ENCODE measurements at places on chromosomes 3 and 15.

DNA sequence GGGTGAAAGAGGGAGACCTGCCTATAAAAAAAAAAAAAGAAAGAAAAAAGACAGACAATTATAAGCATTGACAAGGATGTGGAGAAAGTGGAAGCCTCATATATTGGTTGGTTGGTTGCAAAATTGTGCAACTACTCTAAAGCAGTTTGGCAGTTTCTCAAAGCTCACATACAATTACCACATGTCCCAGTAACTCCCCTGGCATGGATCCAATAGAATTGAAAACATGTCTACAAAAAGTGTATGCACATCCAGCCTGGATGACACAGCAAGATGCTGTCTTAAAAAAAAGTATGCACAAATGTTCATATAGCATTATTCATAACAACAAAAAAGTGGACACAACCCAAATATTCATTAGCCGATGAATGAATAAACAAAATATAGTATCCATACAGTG lies 19.5 kb downstream of the SETMAR start:
- DNase-seq: no peak

GRCh38 chr3:14266361-14266760 lies 87.7 kb downstream of the LSM3 start:
- no peak for DNase-seq

- no peak for DNase-seq
These were observed 41.6 kb downstream of the ATP2B2 start for GRCh38 chr3:10463533-10464434.

- DNase-seq: no peak
These were observed 376.8 kb downstream of the NLGN1 start for GRCh38 chr3:173774294-173774693.

DNA sequence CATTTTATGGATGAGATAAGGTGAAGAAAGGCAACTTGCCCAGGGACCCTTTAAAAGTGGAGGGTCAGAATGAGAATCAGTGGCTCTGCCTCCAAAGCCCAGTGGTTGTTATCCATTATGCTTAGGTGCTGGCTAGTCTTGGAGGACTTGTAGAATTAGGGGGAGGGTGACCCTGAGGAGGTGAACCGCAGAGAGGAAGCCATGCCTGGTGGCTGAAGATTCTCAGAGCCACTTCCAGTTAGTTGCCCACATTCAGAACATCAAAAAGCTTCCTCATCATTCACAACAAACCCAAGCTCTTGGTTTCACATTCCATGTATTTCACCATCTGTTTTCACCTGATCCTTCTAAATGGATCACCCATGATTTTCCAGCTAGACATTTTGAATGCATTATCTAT lies 11.2 kb downstream of the EBLN2 start:
- no peak for DNase-seq

- DNase-seq: no peak
These were observed 58.4 kb downstream of the CAPN7 start for GRCh38 chr3:15264486-15264885.

DNA sequence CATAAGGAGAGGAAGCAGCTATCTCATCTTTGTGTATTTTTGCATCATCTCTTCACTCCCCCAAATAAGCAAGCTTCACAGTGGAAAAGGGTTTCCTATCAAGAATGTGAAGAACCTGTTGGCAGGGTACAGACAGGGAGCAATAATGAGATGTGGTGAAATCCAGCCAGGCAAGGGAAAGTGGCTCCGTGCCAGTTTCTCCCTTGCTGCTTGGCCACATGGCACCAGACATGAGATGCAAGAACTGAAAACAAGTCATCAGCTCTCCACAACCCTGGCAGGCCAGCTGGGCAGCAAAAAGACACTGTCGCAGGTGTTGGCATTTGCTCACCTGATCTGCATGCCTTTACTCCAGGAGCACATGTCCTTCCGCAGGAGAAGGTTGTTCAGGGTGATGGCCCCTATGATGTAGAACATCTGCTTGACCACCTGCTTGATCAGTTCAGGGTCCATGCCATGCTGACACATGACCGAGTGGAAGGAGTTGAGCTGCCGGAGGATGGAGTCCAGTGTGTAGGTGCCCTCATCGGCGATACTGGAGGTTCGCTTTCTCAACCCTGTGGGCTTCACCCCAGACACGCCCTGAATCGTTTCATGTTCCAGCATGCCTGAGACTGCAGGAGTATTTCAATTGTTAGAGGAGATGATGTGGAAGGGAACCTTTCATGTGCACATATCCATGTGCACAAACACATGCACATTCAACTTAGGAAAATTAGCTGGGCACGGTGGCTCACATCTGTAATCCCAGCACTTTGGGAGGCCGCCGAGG lies 23.3 kb upstream of the MYO5C start:
- DNase-seq: no peak

DNA sequence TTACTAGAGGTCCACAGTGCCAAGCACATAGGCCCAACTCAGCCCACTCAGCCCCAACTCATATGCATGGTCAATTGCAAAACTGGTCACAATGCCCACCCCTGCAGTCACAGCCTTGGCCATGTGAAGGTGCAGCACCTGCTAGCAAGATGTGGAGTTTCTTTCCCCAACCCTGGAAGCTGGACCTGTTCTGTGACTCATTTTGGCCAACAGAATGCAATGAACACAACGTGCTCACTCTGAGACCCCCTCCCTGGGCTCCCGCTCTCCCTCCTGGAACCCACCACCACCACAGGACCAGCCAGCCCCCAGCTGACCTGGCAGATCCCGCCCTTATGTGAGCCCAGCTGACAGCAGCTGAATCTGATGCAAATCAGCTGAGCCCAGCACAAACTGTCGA lies 34.4 kb downstream of the ALDH1L1 start:
- DNase-seq: no peak

DNA sequence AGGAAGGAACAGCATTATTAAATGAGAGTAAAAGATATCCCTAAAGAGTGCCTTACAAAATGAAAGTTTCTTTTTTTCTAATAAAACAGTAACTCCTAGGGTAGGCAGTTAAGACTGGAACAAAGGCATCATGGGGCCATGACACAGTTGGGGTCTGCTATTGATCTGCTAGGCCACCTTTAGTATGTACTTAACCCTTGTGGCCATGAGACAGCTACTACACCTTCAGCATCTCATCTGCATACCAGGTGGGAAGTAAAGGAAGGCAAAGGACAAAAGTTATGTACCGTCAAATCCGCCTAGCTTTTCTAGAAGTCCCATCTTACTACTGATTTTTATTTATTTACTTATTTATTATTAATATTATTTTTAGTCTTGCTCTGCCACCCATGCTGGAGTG lies 93.8 kb upstream of the FHIT start:
- DNase-seq: no peak

GRCh38 chr3:115224687-115225086 lies 77.6 kb upstream of the ZBTB20 start:
- DNase-seq: no peak

- no peak for DNase-seq
These were observed 21.9 kb downstream of the PTH1R start for GRCh38 chr3:46899151-46900006.

DNA sequence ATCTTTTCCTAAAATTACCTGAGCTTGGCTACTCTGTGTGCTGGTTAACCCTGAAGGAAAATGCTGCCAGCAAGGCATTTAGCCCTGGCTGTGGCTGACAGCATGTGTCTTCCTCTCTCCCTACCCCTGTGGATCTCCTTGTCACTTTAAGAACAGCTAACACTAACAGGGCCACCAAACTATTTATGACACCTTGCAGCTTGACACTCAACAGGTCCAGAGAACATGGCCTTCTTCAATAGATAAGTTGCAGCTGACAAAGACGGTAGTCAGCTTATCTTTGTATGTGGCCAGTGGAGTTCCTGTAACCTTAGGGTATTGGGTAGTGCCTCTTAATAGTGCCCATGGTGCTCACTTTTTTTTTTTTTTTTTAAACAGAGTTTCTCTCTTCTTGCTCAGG lies 32.0 kb upstream of the COPB2 start:
- no peak for DNase-seq

DNA sequence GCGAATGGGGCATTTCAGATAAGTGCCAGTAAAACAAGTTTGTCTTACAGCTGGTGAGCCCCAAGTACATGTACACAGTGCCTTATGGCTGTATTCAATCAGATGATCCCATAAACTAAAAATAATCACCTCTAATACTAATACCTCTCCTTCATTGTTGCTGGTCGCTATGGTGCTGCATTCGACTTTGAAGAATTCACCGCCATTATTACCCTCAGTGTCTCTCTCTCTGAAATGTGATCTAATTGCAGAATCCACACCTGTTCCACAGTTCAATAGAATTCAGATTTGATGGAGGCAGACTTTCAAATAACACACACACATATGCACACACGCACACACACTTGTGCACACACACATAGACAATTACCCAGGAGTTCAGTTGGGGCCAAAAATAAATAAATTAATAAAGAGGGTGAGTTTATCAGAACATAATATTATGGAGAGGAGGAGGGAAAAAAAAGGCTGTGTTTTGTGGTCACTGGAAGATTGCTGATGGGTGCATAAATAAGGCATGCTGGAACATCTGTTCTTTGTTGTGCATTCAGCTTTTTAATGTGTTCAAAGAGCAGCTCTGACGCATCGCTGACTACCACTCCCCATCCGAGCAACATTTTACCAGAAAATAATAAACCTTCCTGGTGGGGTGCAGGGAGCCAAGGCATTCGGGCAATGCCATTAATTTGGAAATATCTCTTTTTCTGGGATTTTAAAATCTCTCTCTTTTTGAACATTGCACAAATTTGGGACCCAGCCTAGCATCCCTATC lies 235.7 kb downstream of the SATB1 start:
- DNase-seq: no peak

DNA sequence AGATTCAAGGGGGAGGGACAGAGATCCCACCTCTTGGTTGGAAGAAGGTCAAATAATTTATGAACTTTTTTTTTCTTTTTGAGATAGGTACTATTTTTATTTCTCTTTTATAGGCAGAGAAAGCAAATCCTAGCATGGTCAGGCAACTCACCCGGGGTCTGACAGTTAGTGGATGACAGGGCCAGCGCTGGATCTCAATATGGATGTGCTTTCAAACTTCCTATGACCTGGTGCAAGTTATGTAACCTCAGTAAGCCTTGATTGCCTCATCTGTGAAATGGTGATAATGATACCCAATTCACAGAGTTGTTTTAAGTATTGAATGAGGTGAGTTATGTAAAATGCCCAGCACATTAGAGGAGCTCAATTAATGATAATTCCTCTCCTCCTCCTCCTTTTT lies 86.8 kb upstream of the MEF2A start:
- no peak for DNase-seq

- DNase-seq: no peak
These were observed 252.3 kb downstream of the PTPRG start for GRCh38 chr3:61813636-61814035.

GRCh38 chr15:56820333-56820732 lies 87.0 kb upstream of the ZNF280D start:
- no peak for DNase-seq

DNA sequence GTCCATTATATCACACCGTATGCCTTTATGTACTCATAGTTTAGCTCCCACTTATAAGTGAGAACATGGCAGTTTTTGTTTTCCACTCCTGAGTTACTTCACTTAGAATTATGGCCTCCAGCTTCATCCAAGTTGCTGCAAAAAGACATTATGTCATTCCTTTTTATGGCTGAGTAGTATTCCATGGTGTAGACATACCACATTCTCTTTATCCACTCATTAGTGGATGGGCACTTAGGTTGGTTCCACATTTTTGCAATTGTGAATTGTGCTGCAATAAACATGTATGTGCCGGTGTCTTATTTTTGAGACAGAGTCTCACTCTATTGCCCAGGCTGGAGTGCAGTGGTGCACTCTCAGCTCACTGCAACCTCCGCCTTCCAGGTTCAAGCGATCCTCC lies 74.1 kb upstream of the IQSEC1 start:
- DNase-seq: no peak

- DNase-seq: no peak
These were observed 249.0 kb downstream of the MCTP2 start for GRCh38 chr15:94480289-94480834.

GRCh38 chr3:132596816-132597433 lies at the start of gene ACKR4:
Gene ACKR4 (plus strand): TSS chr3:132597270. CDS start chr3:132600398, 3,128 bp downstream.
- no peak for DNase-seq

DNA sequence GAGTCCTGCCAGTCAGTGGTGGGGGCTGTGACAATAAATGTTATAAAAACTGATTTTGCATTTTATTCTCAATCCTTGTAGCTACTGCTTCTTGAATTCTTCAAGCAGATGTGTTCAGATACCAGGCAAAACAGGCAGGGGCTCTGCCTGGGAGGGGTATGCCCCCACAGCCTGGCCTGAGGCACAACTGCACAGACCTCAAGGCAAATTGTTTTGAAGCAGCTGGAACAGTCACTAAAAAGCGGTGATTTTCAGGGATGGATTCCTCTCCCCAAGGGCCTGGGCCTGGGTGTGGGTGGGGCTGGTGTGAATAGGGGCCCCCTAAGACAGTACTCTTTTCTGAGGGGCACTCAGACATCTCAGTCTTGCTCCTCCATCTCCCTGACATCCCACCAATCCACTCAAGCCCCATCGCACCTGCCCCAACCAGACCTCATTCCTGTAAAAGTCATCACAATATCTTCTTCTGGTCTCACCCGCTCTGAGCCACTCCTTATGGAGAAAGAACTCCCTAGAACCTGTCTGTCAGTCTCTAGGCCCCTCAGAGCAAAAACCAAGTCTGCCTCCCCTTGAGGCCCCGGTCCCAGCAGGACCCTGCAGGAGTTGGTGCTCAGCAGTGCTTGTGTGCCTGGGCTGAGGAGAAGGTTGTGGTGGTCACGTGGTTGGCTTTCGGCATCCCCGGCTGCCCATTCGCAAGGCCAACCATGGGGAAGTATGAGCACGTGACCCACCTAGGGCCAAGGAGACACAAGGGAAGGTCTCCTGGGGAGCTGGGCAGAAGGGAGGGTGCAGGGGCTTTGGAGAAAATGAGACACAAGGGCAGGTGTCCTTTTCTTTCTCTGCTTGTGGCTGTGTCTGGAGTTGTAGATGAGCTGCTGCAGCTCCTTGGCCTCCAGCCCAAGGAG lies 2.9 kb upstream of the PSTPIP1 start:
- no peak for DNase-seq

- DNase-seq: no peak
These were observed 31.4 kb downstream of the ARIH2 start for GRCh38 chr3:48950051-48950450.

- DNase-seq: no peak
These were observed 68.0 kb downstream of the ABHD5 start for GRCh38 chr3:43758592-43759225.

- DNase-seq: no peak
These were observed 56.4 kb downstream of the LSAMP start for GRCh38 chr3:116388867-116389385.

GRCh38 chr3:78757731-78758130 lies 1010.1 kb downstream of the ROBO1 start:
- no peak for DNase-seq

GRCh38 chr15:43515741-43516140 lies 1.7 kb upstream of the MAP1A start:
- DNase-seq: no peak

DNA sequence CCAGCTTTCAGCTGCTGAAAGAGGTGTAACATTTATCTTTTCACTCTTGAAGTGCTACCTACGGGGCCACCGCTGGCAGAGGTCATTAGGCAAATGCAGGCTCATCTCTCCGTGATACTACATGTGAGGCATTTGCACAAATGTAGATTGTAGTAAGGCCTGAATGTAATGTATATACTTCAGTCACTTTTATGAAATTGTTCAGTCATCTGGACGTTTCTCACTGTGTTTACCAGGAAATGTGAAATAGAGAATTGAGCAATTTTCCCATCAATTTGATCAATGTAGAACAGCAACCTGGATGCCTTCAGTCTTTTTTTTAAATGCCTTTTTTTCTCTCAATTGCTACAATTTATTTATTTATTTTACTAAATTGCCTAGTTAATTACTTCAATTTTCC lies 368.3 kb upstream of the AZI2 start:
- DNase-seq: no peak

GRCh38 chr3:53773021-53773436 lies 73.2 kb downstream of the CHDH start:
- no peak for DNase-seq

All from activated T-cell treated with anti-CD3 and anti-CD28 coated beads for 4 hours (primary cell).